ENCODE measurements at places on chromosomes 12 and 14. TPM values are rescaled to one million over a fixed set of nuclear protein-coding genes. Genes with fewer than 3 reads are reported as not detected.

GRCh38 chr12:124737040-124737419, 126.6 kb downstream of the SCARB1 start:
- DNase-seq = no peak

DNA sequence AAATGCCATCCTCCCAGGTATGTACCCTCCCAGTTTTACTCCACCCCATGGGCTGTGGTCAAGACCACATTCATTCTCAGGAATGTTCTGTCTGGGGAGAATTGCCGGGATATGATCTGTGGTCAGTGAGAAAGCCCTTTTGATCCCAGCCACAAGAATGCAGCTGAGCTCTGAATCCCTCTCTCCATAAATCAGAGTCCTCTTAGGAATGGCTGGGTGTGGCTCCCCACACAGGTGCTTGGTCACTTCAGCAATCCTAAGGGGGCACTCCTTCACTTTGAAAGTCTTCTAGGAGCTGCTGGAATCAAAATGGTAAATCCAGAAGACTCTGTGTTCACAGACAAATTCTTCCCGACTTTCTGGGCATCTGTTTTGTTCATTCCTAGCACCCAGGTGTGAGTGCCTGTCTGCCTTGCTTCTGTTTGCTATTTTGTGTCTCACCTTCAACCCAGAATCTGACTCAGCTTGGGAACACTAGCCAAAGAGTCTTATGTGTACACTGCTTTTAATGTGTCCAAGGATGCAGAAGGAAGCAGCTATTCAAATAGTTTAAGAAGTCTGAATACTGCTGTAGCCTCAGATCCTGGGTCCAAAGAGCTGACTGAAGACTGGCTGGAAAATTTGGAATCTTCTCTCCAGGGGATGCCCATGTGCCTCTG, 144.6 kb upstream of the CDKN3 start:
- no peak for DNase-seq

DNA sequence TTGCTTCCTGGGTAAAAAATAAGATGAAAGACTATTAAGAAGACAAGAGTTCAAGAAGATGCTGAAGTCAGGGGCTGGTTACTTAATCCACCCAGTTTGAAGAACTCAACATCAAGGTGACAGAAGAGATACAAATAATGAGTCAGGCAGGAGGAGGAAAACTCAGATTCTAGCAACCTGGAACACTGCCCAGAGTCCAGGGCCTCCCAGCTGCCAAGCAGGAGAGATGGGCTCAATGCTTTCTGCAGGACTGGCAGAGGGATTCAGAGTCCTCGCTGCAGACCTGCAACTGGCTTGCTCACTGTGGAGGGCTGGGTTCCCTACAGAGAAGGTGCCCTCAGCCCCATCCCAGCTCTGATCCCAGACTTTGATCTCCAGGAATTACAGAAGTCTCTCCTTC, 28.6 kb upstream of the CEBPE start:
- no peak for DNase-seq

GRCh38 chr14:51512316-51512715, 139.4 kb upstream of the FRMD6 start:
- DNase-seq = no peak

NANOG gene
- total RNA-seq = 0.76 TPM

- DNase-seq = peak; percentile 15
Observed at GRCh38 chr14:72863216-72864006, 30.5 kb downstream of the DPF3 start.

GRCh38 chr12:19035536-19035935, 94.0 kb upstream of the PLEKHA5 start:
- no peak for DNase-seq

DNA sequence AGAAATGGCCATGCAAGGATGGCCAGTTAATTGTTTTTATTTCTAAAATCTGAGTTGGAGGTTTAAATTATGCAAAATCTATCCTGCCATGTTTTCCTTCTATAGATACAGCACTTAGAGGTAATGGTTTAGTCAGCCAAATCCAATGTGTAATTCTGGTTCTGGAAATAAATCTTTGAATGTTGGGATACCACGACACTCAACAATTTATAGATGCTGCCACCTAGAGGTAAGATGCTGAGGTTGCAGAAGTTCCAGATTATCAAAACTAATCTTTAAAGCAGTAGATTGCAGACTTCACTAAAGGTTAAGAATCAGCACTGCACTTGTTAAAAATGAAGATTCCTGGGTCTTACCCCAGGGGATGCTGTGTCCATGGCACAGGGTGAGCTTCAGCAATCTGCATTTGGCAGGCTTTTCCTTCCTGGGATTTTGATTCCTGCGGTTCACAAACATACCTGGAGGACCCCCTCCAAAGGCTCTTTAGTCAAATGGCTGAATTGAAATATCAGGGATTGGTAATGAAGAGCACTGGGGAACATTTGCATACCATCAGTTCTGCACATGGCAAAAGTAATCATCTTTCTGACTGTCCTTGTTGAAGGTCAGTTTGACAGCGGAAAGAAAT, 53.4 kb upstream of the ANO4 start:
- no peak for DNase-seq

CMA1 gene
- total RNA-seq = 2.4 TPM

- no peak for DNase-seq
Observed at GRCh38 chr12:111438481-111438880, 32.8 kb downstream of the SH2B3 start.

GRCh38 chr12:26429070-26429691, 233.8 kb downstream of the SSPN start:
- DNase-seq = no peak

DNA sequence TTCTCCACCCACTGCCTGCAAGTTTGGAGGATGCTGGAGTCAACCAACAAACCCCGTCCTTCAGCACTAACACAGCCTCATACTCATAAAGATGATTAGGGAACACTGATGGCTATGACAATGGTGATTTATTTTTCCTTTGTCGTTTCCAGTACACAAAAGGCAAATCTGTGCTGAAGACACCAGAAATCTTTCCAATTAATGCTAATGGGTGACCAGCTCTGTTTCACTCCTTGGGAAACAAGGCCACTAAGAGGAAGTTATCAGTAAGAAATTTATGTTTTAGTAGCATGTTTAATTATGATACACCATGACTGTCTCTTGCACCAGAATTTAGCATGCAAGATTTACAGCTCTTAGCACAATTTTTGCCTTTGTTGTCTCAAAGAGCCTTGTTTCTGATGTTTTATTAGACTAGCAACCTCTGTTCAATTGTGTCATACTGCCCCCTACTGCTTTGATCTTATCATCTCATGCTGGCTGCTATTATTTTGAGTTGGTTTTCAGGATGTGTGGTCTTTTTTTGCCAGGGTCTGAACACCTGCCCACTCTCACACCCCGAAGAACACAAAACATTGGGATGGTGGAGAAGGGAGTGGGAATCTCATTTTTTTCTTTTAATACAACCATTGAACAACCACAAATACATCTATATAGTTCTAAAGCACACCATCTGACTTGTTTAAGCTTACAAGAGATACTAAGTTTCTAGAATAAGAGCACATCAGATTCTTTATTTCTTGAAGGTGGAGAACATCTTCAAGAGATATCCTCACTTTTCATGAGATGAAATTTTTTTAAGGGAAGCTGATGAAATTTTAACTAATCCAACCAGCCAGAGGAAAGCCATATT, 160.9 kb downstream of the SPTSSA start:
- DNase-seq = no peak

- peak; percentile 96 for DNase-seq
Observed at GRCh38 chr12:122860040-122860853, 25.0 kb downstream of the HIP1R start.

- DNase-seq = no peak
Observed at GRCh38 chr14:66910311-66910840, 278.9 kb upstream of the GARIN2 start.

DNA sequence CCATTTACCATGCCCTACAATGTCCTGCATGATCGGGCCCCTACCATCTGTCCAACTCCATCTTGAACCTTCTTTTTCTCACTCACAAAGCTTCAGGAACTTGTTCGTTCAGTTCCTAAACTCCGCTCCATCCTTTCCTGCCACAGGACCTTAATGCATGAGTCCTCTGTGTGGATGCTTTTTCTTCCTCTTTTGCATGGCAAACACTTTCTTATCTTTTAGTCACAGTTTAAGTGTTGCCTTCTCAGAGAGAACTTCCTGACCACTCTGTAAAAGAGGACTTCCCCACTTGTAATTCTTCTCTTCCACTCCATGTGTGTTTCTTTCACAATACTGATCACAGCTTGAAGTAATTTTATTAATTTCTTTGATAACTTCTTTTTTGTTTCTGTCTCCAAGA, 54.4 kb upstream of the ETV6 start:
- DNase-seq = no peak

TGM1 gene
- total RNA-seq = 0.14 TPM

LRRC43 gene
- not detected for total RNA-seq

GRCh38 chr12:6827437-6827911, 733 bp upstream of the P3H3 start:
- peak; percentile 91 for DNase-seq

AKAP6 gene
- total RNA-seq = 108 TPM

DNA sequence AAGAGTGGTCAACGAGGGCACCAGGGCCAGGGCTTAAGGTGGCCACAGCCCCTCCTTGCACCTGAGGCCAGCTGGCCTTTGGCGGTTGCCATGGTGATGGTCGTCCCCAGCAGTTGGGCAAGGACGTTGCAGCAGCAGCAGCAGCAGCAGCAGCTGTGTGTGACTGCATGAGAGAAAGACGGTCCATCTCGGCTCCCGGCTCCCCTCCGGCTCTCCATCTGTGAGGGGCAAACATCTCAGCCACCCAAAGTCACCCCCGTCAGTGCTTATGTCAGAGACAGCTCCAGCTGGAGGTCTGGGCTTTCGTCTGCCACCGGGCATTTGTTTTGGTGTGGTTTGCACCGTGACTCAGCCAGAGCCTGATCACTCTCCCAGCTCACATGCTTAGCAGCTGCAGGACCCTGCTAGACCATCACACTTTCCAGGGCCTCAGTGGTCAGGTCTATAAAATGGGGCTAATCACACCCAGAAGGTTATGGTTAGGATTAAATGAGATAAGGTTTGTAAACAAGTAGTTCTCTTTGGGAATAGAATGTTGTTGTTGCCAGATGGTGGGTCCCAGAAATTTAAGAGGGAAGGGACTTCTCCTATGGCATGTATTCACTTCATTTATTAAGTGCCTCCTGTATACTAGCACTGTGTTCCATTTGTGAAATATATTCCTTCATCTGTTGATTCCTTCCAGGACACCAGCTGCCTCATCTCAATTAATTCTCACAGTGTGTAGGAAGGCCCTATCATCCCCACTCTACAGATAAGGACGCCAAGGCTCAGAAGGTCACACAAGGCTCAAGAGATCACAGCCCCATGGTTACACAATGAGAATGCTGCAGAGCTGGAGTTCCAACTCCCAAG, 212.6 kb upstream of the LHX5 start:
- DNase-seq = no peak

- no peak for DNase-seq
Observed at GRCh38 chr14:94062344-94062940, 18.6 kb downstream of the DDX24 start.

SERPINA9 gene
- total RNA-seq = not detected

GRCh38 chr14:86543521-86543920, 1013.6 kb downstream of the FLRT2 start:
- DNase-seq = no peak

LRP1-AS gene
- not detected for total RNA-seq

DNA sequence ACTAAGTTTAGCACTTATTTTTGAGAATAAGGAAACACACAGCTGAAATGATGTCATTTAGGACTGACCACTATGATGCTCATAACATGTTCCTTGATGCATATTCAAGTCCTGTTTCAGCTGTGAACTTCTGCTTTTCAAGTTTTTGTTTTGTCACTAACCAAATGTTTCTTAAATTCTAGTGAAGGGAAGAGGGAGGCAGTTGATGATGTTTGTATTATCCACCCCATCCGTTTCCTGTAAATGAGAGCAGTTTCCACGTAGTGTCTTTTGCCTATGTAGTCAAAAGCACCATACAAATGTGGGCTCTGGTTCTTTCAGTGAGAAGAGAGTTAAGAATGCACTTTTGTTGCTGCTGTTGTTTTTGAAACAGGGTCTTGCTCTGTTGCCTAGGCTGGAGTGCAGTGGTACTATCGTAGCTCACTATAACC, 491.8 kb downstream of the PCNX1 start:
- DNase-seq = no peak

NGB gene
- not detected for total RNA-seq

APOF gene
- not detected for total RNA-seq

- DNase-seq = no peak
Observed at GRCh38 chr12:57237596-57237931, 8.1 kb downstream of the SHMT2 start.

FSCB gene
- total RNA-seq = not detected

DNA sequence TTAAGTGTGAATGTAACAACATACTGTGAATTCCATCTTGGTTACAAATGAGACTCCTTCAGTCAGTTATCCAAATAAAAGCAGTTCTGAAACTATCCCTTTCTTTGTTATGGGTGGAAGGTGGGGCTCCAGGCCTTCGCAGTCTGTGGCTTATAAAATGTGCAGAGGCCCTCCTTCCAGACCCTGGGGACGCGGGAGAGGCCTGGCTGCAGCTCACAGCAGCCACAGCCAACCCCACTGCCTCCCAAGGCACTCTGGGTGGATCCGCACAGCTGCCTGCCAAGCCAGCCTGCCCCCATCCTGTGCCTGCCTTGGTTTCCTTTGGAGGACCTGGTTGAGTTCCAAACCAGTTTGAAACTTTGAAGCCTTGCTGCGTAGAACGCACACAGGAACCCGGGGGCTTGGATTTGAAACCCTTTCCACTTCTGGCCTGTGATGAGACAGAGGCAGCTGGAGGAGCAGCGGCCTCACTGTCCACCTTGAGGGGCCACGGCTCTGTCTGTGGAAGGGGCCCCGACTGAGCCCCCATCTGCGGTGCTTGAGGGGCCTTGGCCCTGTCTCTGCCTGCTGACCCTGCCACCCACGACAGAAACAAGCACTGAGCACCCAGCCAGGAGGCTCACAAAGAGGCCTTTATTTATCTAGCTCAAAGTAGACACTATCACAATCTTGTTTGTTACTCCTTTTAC, 30.4 kb downstream of the CCNK start:
- DNase-seq = peak; percentile 83

GRCh38 chr12:124322271-124322998, 27.5 kb downstream of the RFLNA start:
- no peak for DNase-seq

- DNase-seq = no peak
Observed at GRCh38 chr12:66538970-66539369, 139.9 kb downstream of the GRIP1 start.

SERPINA4 gene
- not detected for total RNA-seq

GRCh38 chr14:80587096-80587724, 354.3 kb downstream of the CEP128 start:
- DNase-seq = no peak

- no peak for DNase-seq
Observed at GRCh38 chr12:79422060-79422812, 268.5 kb downstream of the PAWR start.

DNA sequence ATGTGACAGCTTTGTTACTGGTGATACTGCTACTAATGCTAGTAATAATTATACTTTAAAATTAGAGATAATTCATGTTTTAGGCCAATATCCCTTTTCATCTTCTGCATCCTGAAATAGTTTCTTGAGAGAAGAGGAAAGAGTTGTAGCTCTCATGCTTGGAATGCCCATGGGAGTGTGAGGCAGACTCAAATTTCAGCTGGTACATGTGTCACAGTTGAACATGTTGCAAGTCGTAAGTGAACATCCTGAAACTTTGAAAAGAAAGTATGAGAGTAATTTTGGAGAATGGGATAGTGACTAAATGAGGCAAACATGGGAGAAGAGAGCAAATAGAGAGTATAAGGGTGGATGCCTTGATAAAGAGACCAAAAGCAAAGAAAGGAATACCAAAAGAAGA, 168.0 kb downstream of the TMTC3 start:
- DNase-seq = no peak

GRCh38 chr12:26153421-26154154, 28.8 kb upstream of the BHLHE41 start:
- no peak for DNase-seq

CORO1C gene
- 548 TPM for total RNA-seq

All from posterior vena cava (tissue), 2 donors.